Peyer's patch (tissue), 4 donors: ENCODE measurements at places on chromosomes 12 and 14.

DNA sequence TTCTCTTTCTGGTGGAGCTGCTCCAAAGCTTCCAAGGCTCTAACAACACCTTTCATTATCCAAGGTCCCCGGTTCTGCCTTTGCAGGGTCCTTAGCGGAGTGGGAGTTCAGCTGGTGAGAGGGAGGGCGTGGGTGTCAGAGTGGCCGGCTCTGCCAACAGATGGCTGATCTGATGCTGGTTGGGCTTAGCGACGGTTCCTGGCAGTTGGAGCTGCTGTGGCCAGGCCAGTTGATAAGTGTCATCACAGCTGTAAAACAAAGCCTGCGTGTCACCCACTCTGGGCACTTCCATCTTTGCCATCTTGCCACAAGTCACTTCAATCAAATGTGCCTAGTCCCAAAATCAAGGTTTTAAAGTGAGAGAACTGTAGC is 36.3 kb downstream of the RIN3 start:
- peak; percentile 46 for DNase-seq

GRCh38 chr14:77099425-77100167 is 1.5 kb downstream of the CIPC start:
- DNase-seq: no peak

GRCh38 chr12:124804011-124804621 is 59.5 kb downstream of the SCARB1 start:
- DNase-seq: no peak

DNA sequence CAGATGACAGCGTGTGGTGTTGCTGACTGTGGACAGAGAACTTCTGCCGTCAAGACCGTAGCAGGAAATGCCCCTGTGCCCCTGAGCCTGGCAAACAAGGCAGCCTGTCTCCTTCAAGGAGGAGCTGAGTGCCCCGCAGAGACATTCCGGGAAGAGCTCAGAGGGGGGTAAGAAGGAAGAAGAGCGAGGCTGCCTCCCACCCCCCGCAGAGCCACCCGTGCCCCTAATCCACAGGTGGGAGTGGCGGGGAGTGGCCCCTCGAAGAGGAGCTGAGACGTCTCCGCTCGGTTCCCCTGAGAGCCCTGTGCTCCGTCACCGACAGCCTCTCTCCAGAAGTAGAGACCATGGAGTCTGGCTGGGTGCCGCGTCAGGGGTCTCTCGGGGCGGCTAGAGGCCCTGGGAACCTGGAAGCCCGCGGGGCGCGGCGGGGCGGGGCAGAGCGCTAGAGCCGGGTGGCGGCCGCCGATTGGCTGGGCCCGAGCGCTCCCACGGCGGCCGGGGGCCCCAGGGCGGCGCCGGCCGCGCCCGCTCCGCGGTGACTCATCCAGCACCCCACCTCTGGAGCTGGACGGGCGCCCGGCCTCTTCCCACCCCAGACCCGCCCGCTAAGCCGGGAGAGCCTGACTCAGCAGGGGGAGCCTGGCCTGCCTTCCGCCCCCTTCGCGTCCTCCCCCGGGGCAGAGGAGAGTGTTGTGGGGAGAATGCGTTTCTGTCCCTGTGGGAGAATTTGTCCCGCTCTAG is 25.2 kb upstream of the KRT78 start:
- DNase-seq: peak; percentile 88

GRCh38 chr12:131699434-131699833 is 11.5 kb upstream of the SFSWAP start:
- DNase-seq: no peak

GRCh38 chr14:99687284-99688209 is 3.4 kb downstream of the CYP46A1 start:
- no peak for DNase-seq

DNA sequence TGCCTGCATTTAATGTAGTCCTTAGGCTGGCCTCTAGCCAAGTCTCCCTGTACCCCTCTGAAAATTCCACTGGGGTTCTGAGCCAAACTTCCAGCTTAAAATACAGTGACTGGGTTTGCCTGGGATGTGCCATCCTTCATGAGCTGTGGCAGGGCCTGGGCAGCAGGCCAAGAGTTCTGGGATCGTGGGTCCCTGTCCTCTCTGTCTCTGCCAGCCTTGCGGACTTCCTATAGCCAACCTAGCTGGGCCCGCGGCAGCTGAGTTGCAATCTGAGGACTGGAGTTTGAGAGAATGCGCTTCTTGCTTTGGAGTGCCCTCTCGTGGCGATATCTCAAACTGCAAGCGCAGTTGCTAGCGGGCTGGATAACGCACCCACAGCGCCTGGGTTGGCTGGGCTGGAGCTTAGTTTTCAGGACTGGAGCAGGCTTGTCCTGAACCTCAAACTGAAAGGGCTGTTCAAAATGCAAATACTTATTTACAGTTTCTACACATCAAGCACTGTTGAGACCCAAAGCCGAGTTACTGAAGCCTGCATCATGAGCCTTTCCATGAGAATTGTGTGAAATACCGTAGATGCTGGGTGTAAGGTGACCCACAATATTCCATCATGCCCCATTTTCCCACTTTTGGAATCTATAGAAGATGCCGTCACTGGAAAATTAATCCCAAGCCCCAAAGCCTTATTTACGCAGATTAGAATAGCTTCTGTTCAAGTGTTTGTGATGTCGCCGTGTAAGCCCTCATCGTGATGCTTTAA is 7.3 kb upstream of the IFI27L2 start:
- peak; percentile 96 for DNase-seq

- no peak for DNase-seq
Observed at GRCh38 chr12:104749545-104749944, 208.5 kb downstream of the SLC41A2 start.

DNA sequence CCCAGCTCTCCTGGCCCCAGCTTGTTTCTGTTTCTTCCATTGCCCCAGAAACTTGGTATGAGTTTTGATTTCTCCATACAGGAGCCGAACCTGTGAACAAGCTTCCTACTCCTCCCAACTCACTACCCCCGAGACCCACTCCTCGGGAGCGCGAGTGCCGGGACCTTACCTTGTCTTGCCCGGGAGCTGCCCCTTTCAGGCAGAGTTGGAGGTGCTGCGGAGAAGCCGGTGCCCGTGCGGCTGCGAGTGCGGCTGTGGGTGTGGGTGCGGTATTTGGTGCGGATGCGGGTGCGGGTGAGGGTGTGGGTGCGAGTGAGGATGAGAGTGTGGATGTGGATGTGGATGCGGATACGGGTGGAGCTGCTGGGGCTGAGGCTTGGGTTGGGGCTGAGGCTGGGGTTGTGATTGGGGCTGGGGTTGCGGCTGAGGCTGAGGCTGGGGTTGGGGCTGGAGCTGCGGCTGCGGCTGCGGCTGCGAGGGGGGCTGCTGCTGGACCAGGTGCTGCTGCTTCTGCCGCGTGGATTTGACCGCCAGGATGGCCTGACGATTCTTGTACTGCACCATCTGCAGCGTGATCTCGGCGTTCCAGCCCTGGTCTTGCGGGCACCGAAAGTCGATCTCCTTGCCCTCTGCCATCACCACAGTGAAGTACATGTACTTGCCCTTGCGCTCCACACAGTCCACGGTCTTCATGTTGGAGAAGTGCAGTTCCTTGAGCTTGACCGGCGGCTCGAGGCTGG is 1.1 kb downstream of the PHLDA1 start:
- peak; percentile 22 for DNase-seq

- DNase-seq: peak; percentile 38
Observed at GRCh38 chr14:104821971-104822608, 21.2 kb downstream of the ZBTB42 start.

DNA sequence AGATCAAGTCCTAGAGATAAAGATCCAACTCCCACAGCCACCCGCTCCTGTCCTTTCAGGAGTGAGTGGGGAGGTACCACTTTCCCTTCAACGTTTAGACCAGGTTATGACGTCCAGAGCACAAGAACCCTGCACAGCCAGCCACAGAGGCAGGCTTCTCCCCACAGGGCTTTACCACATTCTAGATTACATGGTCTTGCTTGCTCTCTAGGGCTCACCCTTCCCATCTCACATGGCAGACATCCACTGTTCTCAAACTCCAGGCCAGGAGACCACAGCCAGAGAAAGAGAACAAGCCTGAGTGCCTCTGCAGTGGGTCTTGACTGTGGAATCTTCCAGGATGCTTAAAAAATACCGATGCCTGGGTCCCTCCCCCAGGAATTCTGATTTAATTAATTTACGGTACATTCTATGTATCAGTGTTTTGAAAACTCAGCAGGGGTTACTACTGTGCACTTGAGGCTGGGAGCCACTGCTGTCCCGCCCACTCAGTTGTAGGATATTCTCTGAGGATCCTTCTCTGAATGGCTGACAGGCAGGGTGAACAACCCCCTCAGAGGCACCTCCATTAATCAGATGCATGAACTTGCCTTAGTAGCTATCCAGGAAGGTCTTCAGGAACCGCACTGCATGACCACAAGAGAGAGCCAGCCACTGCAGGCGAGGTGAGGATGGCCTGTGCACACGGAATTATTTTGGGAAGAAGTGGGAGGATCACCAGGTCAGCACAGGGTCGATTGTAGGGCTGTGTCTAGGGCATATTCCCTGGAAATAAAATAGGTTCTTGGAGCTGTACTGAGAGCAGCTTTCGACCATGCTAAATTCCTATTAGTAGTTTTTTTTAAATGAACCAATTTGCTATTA is 21.5 kb upstream of the SOCS2 start:
- DNase-seq: no peak

DNA sequence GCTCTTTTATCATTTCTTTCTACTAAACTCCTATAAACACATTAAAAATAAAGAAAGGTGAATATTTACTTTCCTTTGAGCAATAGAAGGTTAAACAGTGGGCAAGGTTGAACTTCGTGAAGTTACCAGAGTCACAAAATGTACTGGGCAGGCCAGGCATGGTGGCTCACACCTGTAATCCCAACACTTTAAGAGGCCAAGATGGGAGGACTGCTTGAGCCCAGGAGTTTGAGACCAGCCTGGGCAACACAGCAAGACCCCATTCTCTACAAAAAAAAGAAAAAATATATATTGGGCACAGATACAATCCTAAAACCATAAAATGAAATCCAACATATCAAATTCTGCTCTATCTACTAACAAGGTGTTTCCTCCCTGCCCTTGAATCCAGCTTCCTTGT is 60.7 kb upstream of the VPS33A start:
- DNase-seq: no peak

GRCh38 chr12:47206450-47207339 is 126.9 kb upstream of the AMIGO2 start:
- DNase-seq: no peak

GRCh38 chr12:60180298-60180697 is 584.5 kb downstream of the SLC16A7 start:
- no peak for DNase-seq

- no peak for DNase-seq
Observed at GRCh38 chr12:52608826-52609630, 7.8 kb upstream of the KRT72 start.

DNA sequence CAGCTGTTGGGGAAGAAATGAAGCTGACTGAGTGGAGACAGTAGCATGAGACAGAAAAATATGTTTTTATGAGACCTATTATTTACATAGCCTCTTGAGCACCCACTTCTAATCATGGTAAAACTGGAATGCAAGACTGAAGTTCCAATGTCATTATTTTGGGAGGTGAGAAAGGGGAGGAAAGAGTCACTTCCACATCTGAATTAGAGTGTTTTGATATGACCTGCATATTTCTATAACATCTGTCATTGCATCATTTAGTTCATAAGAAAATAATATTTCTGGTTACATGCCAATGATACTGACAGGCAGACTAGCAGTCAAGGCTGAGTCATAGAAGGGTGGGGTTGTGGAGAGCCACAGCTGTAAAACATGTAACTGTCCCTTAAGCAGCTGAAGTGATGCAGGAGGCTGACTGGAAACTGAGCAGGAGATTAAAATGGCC is 26.7 kb downstream of the NTN4 start:
- DNase-seq: no peak

GRCh38 chr14:105490267-105490571 is 827 bp upstream of the TEDC1 start:
- DNase-seq: no peak

DNA sequence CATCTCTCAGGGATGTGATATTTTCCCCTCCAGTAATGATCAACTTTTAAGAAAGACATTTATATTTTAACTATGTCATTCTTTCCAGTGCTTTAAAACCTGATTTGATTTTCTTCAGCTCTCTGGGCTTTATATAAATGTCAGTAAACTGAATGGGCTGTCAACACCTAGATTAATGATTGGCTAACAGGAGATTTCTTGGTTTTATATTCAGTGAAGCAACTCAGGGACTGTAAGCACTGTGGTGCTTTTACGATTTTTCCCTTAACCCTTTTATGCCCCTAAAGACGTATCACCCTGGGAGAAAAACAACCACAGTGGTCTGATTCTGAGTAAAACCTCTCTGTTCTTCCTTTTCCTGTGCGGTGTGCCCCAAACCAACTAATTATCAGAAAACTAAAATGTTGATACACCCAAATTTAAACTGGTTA is 38.0 kb downstream of the PTGER2 start:
- no peak for DNase-seq

GRCh38 chr12:47560415-47560814 is 145.4 kb downstream of the RPAP3 start:
- no peak for DNase-seq
